Progenitor cell of endocrine pancreas (in vitro differentiated cells): ENCODE measurements at places on chromosomes 5 and 9. TPM values are rescaled to one million over a fixed set of nuclear protein-coding genes. Genes with fewer than 3 reads are reported as not detected.

DNA sequence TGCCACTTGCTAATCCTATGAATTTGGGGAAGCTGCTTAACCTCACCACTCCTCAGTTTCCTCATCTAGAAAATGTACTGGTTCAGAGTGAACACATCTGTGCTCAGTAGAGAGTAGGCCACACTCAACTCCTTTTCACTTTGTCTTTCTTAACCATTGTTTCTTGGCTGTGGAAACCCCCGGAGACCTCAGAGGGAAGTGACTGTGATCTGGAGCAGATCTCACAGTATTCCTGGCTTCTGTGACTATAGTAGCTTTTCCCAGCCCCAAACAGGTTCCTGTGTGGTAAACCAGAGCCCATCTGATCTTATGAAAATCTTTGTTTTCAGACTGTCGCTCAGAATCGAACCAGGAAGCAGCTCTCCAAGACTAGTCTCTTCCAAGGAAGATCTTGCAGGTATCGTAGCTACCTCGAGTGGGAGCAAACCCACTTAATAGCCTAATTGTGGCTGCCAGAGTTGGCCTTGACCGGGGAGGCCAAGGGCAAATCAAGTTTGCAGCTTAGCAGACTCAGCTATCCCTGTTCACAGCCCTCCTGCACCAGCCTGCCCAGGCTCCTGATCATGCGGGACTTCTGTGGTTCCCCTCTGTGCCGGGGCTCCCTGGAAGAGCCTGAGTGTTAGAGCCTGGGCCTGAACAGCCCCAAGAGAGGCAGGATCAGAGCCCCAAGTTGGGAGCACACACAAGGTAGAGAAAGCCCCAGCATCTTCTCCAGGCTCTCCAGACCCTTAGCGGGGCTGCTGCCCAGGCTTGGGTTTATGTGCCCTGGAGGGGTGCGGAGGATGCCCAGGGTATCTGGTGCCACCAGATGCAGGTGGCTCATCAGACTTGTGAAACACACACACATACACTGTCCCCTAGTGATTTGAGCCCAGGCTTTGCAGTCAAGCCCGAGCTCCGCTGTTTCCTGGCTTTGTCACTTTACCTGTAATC, 52.2 kb upstream of the ANGPTL2 start:
- no peak overlapping the region for H3K27ac ChIP-seq
- H3K4me1 ChIP-seq, result no peaks in the 10 kb centered on the region
- DNase-seq, result no peak
- no peaks in the 10 kb centered on the region for H3K27me3 ChIP-seq

DNA sequence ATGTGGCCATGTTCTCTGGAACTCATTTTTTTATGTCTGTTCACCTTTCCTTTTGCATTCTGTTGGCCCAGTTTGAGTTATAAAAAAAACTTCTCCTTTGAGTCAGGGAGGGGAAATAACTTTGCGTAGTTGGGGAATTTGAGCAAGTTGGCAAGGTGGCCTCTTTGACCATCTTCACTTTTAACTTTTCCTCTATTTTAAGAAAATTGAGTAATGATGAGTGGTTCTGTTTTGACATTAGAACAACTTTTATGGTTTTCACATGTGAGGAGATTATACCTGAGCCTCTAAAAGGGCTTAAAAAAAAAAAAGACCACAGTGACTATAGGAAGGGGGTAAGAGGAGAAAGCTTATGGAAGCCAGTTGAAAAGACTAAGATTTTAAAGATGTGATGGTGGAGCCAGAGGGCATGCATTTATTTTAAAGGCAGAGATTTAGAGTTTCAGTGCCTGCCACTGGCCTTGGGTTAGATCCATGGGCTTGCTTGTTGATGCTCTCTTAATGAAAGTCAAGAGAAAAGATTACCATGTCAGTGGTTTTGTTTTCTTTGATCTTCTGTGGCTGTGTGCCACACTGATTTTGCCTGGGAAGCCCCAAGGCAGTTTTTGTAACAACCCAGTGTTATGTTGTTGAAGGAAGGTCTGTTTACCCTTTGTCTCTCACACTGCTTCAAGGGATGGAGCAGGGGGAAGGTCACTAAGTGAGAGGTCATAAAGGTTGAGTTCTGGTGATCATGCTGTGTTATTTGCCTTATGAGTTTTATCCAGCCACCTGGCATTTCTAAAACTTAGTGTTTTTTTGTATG, 219.7 kb upstream of the CD180 start:
- DNase-seq, result no peak
- H3K36me3 ChIP-seq, result no peaks in the 10 kb centered on the region
- no peak overlapping the region for H3K4me3 ChIP-seq
- no peak overlapping the region for H3K27ac ChIP-seq
- no peaks in the 10 kb centered on the region for H3K4me1 ChIP-seq

DNA sequence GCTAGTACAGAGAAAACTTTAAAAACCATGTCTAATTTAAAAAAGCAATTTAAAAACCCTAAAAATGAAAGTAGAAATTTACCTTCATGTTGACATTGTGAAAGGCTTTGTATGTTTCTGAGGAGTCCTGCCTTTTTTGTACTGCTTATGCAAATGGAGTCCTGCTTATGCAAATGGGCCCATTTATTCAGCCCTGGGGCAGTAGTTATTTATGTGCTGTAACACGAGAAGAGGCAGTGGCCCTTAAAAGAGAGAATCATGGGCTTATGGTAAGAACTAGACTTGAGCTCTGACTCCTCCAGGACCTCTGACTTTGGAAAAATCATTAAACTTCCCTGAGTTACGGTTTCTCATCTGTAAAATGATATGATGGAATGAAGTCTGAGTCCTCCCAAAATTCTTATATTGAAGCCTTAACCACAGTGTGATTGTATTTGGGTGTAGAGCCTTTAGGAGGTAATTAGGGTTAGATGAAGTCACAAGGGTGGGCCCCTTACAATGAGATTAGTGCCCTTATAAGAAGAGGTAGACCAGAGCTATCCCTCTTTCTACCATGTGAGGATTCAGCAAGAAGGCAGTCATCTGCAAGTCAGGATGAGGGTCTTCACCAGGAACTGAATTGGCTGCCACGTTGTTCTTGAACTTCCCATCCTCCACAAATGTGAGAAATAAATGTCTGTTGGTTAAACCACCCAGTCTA, 447.8 kb upstream of the CD180 start:
- no peaks in the 10 kb centered on the region for H3K27me3 ChIP-seq
- DNase-seq, result no peak
- H3K36me3 ChIP-seq, result no peaks in the 10 kb centered on the region
- H3K4me3 ChIP-seq, result no peak overlapping the region
- H3K27ac ChIP-seq, result no peak overlapping the region

DNA sequence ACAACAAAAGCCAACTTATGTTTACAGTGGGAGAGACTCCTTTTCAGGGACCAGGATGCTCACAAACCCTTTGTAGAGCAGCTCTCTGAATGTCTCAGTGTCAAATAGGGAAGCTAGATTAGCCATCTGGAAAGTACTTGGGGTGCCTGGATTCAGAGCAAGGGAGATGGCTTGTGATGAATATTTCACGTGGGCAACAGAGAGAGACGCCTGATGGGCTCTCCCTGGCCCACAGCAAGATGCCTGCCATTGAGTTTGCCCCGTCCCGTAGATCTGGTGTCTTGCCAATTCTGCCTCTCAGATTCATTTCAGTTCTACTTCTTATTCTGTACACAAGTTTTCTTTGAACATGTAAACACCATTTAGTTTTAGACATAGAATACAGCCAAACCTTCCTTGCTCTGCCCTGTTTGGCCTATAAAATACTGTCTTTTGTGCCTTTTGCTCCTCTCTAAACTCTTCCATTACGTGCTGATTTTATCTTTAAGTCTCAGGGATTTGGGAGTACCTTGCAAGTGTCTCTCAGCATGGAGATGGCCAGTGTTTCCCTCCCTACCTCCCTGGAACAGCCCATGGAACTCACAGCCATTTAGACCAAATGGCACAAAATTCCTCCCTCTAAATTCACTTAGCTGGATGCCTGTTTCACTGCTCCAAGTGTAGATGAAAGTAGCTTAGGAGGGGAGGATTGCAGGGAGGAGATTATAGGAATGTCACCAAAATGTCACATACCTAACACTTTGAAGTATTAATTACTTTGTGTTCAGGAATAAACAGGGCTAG, 234.3 kb downstream of the SAXO1 start:
- DNase-seq, result no peak
- H3K4me3 ChIP-seq, result no peak overlapping the region
- H3K36me3 ChIP-seq, result no peaks in the 10 kb centered on the region
- no peaks in the 10 kb centered on the region for H3K4me1 ChIP-seq
- no peak overlapping the region for H3K27ac ChIP-seq

GRCh38 chr9:69180670-69181069, 6.6 kb downstream of the TJP2 start:
- H3K4me3 ChIP-seq, result peak overlapping the region; percentile 26
- H3K36me3 ChIP-seq, result peaks cover 3% of the 10 kb centered on the region
- DNase-seq, result no peak
- peaks cover 66% of the 10 kb centered on the region for H3K4me1 ChIP-seq

- no peak overlapping the region for H3K27ac ChIP-seq
- DNase-seq, result no peak
- no peaks in the 10 kb centered on the region for H3K27me3 ChIP-seq
- no peaks in the 10 kb centered on the region for H3K4me1 ChIP-seq
Measured at GRCh38 chr9:90773617-90774016, 28.0 kb upstream of the SYK start.

PPP6C gene
- 29.4 and 32.5 TPM in 2 replicates for total RNA-seq

CD74 gene
- total RNA-seq, result 41.3 and 45.8 TPM in 2 replicates

HTR4 gene
- total RNA-seq, result not detected in 2 replicates

DAP gene
- total RNA-seq, result 91.1 and 91.4 TPM in 2 replicates

NTNG2 gene
- total RNA-seq, result 2.4 TPM in 2 replicates

ARID3C gene
- total RNA-seq, result 8.5 and 12.0 TPM in 2 replicates

SEPTIN8 gene
- 60.4 and 67.2 TPM in 2 replicates for total RNA-seq
